ENCODE measurements at places on chromosomes 7 and 10. TPM values are rescaled to one million over a fixed set of nuclear protein-coding genes. Genes with fewer than 3 reads are reported as not detected.
A peak's percentile ranks its signal among the peaks of the same experiment; 100 is the strongest.

ACSM6 gene
- total RNA-seq, result not detected

ATP6V0A4 gene
- total RNA-seq, result not detected

CDHR1 gene
- total RNA-seq, result 0.20 TPM

NPFFR1 gene
- not detected for total RNA-seq

NKX2-3 gene
- total RNA-seq, result not detected

SORCS3 gene
- not detected for total RNA-seq

TFPI2 gene
- 0.11 TPM for total RNA-seq

EPDR1 gene
- 0.11 TPM for total RNA-seq

HTR7 gene
- 0.24 TPM for total RNA-seq

DNA sequence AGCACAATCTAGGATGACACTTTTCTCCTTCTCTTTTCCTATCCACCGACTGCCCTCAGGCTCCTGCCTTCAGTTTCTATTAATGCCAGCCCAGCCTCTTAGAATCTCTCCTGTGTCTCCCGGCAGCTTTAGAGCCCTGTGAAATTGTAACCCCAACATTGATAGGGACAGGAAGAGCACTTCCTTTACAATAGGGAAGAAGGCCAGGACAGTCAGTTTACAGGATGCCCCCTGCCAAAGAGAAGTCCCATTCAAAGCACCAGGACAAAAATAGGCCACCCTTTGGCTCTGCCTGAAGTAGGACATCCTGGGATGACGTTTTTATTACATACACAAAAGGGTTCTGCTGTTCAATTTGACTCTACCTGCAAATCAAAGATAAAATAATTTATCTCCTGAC lies 64.7 kb upstream of the ANK3 start:
- H3K4me1 ChIP-seq, result no peaks in the 10 kb centered on the region
- peaks cover 6% of the 10 kb centered on the region for H3K27me3 ChIP-seq
- no peak overlapping the region for H3K4me3 ChIP-seq
- no peaks in the 10 kb centered on the region for H3K36me3 ChIP-seq
- no peak overlapping the region for H3K27ac ChIP-seq

GRCh38 chr7:125112850-125113249 lies 183.2 kb upstream of the POT1 start:
- H3K36me3 ChIP-seq, result no peaks in the 10 kb centered on the region
- H3K27me3 ChIP-seq, result no peaks in the 10 kb centered on the region
- no peak overlapping the region for H3K27ac ChIP-seq
- no peaks in the 10 kb centered on the region for H3K4me1 ChIP-seq

- no peak for DNase-seq
- no peaks in the 10 kb centered on the region for H3K4me1 ChIP-seq
- no peaks in the 10 kb centered on the region for H3K27me3 ChIP-seq
These were observed 241.9 kb upstream of the SP8 start for GRCh38 chr7:21028599-21028998.

GRCh38 chr10:3180355-3181025 lies 7.9 kb upstream of the PITRM1 start:
- no peak overlapping the region for H3K4me3 ChIP-seq
- no peaks in the 10 kb centered on the region for H3K36me3 ChIP-seq

DNA sequence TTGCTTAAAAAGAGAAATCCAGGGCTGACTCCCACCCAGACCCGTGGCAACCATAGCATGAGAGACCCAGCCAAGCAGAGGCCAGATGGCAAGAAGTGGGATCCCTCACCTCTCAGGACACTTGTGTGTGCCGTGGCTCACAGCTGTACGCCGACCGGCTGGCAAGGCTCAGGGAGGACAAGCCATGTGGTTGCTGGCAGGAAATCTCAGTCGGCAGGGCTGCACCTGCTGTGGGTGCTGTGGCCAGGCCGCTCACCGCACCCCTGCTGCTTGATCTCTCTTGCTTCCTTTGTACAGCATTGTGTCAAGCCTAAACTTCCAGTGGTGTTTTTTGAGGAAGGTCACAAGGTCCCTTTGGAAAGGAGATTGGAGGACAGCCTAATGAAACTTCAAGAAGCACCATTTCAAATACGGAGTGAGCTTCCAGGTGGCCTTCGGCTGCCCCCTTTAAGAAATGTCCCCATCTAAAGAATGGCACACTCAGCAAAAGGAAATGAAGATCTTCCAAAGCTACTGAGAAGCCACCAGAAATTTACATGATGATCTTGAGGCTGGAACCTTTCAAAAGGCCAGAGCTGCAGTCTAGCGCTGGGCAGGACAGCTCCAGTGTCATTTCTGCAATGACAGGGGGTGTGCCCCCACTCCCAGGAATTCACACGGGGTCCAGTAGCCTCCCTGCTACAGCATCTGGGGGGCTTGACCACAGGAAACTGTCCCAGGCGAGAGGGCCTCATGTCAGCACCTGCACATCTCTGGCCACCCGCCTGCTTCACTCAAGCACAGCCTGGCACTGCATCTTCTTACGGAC lies 409.0 kb upstream of the MGMT start:
- no peaks in the 10 kb centered on the region for H3K27me3 ChIP-seq
- H3K27ac ChIP-seq, result no peak overlapping the region
- H3K4me1 ChIP-seq, result no peaks in the 10 kb centered on the region
- H3K4me3 ChIP-seq, result no peak overlapping the region
- no peak for DNase-seq
- no peaks in the 10 kb centered on the region for H3K36me3 ChIP-seq

DNA sequence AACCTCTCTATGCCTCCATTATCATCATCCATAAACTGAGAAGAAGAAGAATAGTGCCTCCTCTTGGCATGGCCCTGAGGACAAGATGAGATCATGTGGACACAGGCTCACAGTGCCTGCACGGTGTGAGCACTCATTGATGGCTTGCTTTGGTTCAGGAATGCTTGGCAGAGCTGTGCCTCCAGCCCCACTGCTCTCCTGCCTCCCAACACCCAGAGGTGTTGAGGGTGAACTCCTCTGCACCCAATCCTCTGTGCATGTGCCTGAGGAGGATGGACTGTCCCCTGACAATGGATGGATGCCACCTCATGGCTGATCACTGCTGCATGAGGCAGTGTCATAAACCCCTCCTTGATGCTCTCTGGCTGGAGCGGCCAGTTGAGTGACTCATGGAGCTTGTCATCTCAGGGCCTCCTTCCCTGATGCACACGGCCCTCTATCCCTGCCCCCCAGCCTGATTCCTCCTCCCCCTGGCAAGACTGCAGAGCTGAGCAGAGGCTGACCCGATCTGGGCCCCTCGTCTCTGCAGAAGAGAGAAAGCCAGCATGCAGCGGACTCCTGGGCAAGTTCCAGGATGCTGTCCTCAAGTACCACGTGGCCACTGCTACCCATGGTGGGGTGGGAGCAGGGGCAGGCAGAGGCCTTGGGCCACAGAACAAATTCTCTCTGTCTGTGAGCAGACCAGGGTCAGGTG lies 136.3 kb downstream of the KCNMA1 start:
- no peaks in the 10 kb centered on the region for H3K36me3 ChIP-seq
- no peak overlapping the region for H3K27ac ChIP-seq
- H3K27me3 ChIP-seq, result peaks cover 15% of the 10 kb centered on the region
- DNase-seq, result no peak
- H3K4me1 ChIP-seq, result no peaks in the 10 kb centered on the region

DNA sequence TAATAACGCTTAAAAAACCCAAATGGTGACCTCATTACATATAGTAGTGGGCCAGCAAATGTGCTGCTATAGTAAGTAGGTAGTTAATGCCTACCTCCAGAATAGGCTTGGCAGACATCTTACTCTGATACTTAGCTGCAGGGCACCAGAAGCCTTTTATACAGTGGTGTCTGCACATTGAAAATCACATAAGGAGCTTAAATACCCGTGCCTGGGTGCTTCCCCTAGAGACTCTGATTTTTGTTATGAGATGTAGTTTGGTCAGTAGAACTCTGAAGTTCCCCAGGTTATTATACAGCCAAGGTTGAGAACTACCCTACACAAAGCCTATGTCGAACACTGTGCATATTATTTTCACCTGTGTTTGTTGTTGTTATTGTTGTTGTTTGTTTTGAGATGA lies 47.2 kb downstream of the ANKIB1 start:
- DNase-seq, result no peak
- peaks cover 14% of the 10 kb centered on the region for H3K36me3 ChIP-seq
- H3K4me1 ChIP-seq, result no peaks in the 10 kb centered on the region
- H3K27me3 ChIP-seq, result no peaks in the 10 kb centered on the region
- H3K27ac ChIP-seq, result no peak overlapping the region
- H3K4me3 ChIP-seq, result no peak overlapping the region

DNA sequence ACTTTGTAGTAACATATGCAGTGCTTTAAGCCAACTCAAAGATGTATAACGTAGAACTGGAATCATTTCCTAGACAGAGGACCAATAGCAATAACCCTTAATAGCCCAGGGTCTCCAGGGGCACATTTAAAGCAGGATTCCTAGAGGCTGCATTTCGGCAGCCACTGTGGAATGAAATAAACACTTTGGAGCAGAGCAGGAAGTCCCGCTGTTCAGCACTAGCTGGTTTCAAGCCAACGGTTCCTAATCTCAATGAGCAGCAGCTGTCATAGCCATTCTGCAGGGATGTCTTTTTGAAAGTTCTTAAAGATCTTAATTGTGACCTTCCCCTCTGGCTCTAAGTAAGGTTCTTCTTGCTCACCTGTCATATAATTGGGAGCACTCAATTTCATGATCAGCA lies 18.4 kb upstream of the MACROH2A2 start:
- no peak overlapping the region for H3K27ac ChIP-seq
- H3K4me3 ChIP-seq, result no peak overlapping the region
- no peaks in the 10 kb centered on the region for H3K4me1 ChIP-seq
- no peaks in the 10 kb centered on the region for H3K36me3 ChIP-seq
- no peaks in the 10 kb centered on the region for H3K27me3 ChIP-seq

DNA sequence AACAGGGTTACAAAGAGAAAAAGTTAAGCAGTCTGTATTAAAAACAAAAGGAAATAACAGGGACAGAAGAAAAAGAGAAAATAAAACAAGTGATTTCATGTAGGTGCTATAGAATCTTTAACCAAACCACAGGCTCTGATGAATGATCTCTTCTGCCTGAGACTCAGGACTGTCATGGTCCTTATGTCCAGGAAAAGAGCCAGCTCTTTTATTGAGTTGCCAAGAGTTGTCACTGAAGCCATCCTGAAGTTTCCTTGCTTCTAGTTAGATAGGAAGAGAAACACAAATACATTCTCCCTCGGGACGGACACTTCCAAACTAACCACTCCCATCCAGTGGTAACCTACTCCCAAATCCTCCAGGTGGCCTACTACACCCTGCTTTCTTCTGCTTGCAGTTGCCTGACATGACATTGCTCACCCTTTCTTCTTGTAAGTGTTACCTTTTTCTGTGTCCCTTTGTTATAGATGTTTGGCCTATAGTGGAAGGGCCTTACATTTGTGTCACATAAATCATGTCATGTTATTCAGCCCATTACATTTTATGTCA lies 346.7 kb downstream of the NRG3 start:
- H3K27me3 ChIP-seq, result no peaks in the 10 kb centered on the region
- DNase-seq, result no peak
- H3K36me3 ChIP-seq, result no peaks in the 10 kb centered on the region
- H3K27ac ChIP-seq, result no peak overlapping the region
- H3K4me3 ChIP-seq, result no peak overlapping the region

- no peaks in the 10 kb centered on the region for H3K4me1 ChIP-seq
- H3K36me3 ChIP-seq, result no peaks in the 10 kb centered on the region
These were observed 141.3 kb upstream of the AGK start for GRCh38 chr7:141409801-141410329.

DNA sequence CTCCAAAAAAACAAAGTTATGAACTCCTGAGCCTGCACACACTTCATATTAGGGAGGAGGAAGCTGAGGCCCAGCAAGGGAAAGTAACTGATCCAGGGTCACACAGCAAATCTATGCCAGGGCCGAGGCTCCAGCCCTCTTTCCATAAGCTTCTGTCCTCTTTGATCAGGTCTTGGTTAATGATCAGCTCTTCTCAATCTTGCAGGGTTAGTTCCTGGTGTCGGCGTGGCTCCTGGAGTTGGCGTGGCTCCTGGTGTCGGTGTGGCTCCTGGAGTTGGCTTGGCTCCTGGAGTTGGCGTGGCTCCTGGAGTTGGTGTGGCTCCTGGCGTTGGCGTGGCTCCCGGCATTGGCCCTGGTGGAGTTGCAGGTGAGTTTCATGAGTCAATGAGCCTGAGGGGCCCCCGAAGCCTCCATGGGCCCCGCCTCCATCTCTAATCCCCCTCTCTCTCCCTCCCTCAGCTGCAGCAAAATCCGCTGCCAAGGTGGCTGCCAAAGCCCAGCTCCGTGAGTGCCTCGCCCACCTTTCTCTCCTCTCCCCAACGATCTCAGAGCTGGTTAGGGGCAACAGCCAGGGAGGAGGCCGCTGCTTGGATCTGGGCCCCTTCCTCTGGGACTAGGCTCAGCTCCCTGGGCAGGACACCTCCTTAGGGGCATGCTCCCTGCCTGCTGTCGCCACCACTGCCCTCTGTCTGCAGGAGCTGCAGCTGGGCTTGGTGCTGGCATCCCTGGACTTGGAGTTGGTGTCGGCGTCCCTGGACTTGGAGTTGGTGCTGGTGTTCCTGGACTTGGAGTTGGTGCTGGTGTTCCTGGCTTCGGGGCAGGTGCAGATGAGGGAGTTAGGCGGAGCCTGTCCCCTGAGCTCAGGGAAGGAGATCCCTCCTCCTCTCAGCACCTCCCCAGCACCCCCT lies 23.7 kb upstream of the LIMK1 start:
- no peak for DNase-seq
- H3K27ac ChIP-seq, result no peak overlapping the region
- H3K27me3 ChIP-seq, result peaks cover 58% of the 10 kb centered on the region
- no peak overlapping the region for H3K4me3 ChIP-seq
- no peaks in the 10 kb centered on the region for H3K36me3 ChIP-seq
- peaks cover 23% of the 10 kb centered on the region for H3K4me1 ChIP-seq

DNA sequence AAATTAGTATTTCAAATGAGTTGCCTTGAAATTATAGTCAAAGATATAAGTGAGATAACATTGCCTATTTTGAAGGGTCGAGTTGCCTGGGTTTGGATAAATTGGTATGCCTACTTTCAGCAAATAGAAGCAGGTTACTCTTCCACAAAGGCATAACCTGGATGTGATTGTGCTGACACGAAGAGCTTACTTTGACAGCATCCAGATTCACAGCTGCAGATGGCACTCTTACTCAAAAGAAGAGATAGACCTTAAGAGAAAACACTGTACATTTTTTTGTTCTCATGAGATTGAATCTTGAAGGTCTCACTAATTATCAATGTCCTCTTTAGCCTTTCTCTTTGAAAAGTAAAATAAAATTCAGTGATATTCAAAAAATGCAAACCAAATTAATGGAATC lies 1338.7 kb downstream of the REEP3 start:
- no peak overlapping the region for H3K4me3 ChIP-seq
- H3K27ac ChIP-seq, result no peak overlapping the region
- no peaks in the 10 kb centered on the region for H3K4me1 ChIP-seq
- H3K36me3 ChIP-seq, result no peaks in the 10 kb centered on the region
- H3K27me3 ChIP-seq, result no peaks in the 10 kb centered on the region

- no peaks in the 10 kb centered on the region for H3K27me3 ChIP-seq
- H3K4me1 ChIP-seq, result no peaks in the 10 kb centered on the region
- DNase-seq, result no peak
- no peak overlapping the region for H3K27ac ChIP-seq
- H3K4me3 ChIP-seq, result no peak overlapping the region
These were observed 379.4 kb upstream of the SEMA3D start for GRCh38 chr7:85566095-85566794.

DNA sequence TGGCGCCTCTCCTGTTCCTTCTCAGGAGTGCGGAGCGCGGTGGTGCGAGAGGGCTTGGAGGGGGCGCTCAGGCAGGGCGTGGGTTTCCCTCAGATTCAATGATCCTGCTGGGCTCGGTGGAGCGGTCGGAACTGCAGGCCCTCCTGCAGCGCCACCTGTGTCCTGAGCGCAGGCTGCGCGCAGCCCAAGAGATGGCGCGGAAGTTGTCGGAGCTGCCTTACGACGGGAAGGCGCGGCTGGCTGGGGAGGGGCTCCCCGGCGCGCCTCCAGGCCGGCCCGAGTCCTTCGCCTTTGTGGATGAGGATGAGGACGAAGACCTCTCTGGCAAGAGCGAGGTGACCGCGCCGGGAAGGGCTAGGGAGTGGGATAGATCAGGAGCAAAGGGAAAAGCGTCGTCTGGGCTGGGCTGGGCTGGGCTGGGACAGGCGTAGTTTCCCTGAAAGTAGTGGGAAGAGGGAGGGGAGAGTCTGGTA lies 17.0 kb downstream of the FAM131B start:
- no peak overlapping the region for H3K27ac ChIP-seq
- no peaks in the 10 kb centered on the region for H3K4me1 ChIP-seq
- DNase-seq, result peak; percentile 81
- H3K4me3 ChIP-seq, result peak overlapping the region; percentile 1
